ENCODE measurements at places on chromosomes 7 and 10. TPM values are rescaled to one million over a fixed set of nuclear protein-coding genes. Genes with fewer than 3 reads are reported as not detected.

DNA sequence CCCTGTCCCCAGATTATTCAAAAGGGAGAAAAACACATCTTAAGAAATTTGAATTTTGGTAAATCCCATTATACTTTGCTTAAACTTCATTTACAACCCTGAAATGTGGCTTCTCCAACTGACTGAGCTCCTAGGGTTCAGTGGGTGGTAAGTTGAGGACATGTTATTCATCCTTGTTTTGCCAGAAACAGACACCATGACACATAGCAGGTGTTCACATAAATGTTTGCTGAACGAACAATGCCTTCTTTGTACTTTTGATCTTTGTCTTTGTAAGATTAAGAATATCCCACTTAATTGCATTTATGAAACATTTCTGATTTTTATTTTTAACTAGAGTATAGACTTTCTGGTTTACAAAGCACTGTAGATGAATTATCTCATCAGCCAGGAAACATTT lies 209.7 kb downstream of the GPAM start:
- no peak for DNase-seq

DNA sequence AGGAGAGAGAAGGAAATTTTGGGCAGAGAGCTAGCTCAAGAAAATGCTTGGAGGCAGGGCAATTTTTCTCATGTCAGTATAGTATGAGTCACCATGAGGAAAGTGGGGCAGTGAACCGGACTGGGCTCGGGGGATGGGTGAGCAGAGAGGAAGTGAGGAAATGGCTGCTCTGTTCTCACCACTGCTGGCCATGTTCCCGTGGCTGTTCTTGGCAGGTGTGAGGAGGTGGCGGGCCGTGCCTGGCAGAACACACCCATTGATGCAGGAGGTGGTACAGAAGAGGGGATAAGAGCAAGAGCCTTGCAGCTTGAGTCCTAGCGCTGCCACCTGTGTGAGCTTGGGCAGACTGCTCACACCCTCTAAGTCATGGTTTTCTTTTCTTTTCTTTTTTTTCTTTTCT lies 304.4 kb upstream of the LYZL1 start:
- peak; percentile 10 for DNase-seq

DNA sequence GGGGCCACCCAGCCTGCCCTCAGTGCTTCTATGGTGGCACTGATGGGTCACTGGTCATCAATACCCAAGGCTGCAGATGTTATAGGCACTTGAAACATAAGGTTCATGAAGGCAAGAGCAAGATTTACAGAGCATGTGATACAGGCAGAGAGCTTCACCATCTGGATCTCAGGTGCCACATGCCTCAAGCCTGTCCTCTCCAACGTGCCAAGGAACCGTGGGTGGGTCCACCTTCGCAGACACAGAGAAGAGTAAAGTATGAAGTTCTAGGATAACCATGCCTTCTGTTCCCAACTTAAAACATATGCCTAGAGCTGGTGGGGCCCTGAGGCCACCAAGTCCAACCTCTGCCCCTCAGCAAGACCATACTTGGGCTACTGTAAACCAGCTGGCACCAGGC lies 26.7 kb upstream of the CDH23 start:
- no peak for DNase-seq

GRCh38 chr10:119737823-119738222 lies 12.0 kb downstream of the INPP5F start:
- DNase-seq, result no peak

DNA sequence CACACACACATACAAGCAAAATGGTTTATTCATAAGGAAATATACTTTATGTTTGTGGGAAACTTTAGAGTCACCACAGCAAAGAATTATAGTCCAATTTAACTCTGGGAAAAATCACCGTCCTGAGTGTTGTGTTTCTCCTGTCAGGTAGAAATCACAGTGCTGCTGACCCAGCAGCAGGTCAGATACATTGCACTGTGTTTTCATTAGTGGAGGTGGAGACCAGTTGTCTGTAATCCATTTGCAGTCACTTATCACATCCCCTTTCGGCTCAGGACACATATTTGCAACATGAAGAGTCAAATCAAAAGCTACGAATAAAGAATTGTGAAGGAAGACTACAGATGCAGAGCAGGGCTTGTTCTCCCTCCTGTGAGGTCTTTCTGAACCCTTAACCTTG lies 799.6 kb downstream of the GRM8 start:
- no peak for DNase-seq

DNA sequence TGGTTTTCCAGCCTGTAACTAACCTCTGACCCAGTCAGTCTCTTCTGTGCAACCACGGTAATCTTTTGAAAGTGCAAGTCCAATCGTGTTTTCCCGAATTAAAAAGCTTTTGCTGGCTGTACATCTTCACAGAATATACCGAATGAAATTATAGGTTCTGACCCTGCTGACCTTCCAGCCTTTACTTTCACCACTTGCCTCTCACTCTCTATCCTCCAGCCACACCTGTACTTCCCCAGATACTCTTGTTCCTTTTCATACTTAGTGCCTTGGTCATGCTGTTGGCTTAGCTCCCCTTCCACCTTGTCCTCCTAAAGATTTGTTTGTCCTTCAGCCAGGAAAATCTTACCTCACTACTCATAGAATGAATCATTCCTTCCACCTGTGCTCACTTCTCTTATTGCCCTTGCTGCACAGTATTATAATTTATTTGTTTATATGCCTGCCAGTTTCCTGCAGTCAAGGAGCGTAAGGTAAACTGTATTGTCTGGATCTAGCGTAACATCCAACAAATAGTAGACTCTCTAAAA lies 2.3 kb upstream of the PNPLA8 start:
- no peak for DNase-seq

GRCh38 chr7:21507627-21508343 lies 35.1 kb upstream of the DNAH11 start:
- DNase-seq, result peak; percentile 23

DNA sequence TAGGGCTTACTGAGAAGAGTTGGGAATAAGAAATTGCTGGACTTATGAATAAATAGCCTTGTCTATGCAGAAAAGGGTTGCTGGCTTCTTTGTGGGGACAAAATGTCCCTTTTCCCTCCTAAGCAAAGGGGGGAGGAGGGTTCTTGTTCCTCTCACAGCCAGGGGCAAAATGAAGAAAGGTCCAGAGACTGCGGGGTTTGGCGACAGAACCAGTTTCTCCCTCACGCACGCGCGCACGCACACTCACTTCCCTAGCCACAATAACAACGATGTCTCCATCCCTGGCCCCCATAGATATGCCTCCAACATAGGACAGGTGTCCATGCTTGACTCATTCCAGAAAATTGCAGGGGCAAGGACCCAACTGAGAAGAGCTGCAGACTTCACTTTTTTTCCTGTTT lies 3.3 kb downstream of the ZMIZ1 start:
- no peak for DNase-seq

The SPDYE1 gene
- total RNA-seq, result not detected

The TMEM196 gene
- total RNA-seq, result not detected

Measured in CD8-positive, alpha-beta T cell (primary cell).